NCI-H526 treated with DMSO at 0.1 percent for 48 hours (cell line): ENCODE measurements at places on chromosomes 2 and 18.

GRCh38 chr2:3480352-3481010, 38.9 kb downstream of the ADI1 start:
- no peak for DNase-seq

GRCh38 chr2:100237770-100238169, 84.5 kb downstream of the LONRF2 start:
- DNase-seq = no peak

- DNase-seq = no peak
Measured at GRCh38 chr2:97745474-97746174, 32.2 kb downstream of the ZAP70 start.

DNA sequence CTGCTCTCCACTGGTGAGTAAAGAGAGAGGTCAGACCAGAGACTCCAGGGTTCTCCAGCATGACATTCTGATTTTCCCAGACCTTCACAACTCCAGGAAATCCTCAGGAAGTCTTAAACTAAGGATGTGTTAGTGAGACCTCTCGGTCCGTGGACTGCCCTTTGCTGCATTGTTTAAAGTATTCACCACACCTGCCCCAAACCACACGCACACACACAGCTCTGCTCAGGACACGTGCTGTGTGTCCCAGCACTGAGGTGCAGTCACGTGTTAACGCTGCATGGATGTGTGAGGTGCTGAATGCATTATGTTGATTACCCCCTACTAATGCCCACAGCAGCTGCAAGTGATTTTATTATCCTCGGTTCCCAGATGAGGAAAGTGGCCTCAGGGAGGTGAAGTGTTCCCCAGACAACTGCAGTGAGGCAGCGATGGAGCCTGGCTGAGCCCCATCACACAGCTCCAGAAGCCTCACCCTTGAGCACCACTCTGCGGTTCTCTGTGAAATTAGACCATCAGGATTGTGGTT, 68.4 kb downstream of the TRAPPC12 start:
- DNase-seq = no peak

- DNase-seq = no peak
Measured at GRCh38 chr2:223890721-223891120, 53.3 kb upstream of the AP1S3 start.

DNA sequence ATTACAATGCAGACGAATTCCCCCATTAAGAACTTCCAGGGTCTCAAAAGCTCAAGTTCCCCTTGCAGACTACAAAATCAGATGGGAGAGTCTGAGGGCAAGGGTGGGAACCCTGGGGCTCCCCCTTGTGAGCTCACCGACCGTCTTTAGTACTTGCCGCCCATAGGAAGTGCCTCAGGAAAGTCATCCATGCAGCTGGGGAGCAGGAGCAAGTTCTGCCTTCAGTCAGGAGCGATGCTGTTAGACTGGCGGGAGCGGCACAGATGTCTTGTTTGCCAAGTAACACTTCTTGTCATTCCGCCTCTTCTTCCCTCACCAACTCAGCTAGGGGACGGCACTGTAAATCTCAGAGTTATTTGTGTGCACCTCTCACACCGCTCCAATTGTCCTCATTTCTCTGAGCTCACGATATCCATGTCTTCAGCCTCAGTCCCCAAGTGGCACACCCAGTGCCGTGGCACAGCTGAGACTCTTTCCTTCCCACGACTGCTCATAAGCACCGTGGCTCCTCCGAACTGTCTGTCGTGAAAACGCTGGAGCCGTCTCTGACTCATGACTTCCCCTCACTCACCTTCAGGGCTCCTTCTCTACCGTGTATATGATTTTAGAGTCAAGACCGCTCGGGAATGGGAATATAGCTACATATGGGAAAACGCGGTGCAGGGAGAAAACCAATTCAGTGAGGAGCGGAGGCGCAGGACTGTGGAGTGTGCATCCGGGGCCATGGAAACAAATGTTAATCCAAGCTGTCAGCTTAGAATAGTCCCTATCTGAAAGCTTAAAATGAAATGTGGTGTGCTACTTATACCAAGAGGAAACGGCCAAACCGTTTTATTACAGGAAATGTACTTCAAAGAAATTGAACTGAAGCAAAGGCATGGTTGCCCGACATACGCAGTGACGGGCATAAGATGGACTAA, 34.0 kb downstream of the UXS1 start:
- DNase-seq = no peak

DNA sequence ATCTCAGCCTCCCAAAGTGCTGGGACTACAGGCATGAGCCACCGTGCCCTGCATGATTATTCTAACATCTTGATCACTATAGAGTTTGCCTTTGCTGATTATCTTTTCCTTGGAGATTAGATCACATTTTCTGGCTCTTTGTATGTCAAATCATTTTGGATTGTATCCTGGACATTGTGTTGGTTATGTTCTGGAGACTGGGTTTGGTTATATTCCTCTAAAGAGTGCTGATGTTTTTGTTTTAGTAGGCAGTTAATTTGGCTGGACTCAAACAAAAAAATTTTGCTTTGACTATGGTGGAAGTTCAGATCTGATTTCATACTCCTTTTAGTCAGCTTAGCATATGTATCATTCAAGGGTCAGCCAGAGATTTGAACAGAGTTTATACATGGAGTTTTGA, 26.4 kb downstream of the ETAA1 start:
- no peak for DNase-seq

- DNase-seq = no peak
Measured at GRCh38 chr2:133142087-133142486, 426.2 kb downstream of the NCKAP5 start.

DNA sequence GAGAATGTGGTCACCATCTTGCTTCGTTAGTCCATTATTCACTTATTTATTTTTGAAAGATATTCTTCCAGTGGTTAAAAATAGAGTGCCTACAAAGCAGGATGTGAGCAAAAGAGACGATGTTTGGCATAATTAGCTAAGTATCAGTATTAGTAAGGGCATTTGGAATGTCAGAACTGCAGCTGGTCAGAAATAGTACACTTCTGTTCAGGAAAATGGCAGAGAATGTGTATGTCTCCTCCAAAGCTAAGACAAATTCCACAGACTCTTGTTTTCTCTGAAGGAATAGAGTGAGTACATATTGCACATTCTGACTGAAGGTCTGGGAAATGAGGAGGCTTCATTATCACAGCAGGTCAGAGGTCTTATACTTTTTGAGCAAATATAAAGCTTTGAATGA, 209.0 kb downstream of the L3MBTL4 start:
- no peak for DNase-seq

GRCh38 chr2:240349133-240350005, 86.1 kb upstream of the GPC1 start:
- DNase-seq = no peak

DNA sequence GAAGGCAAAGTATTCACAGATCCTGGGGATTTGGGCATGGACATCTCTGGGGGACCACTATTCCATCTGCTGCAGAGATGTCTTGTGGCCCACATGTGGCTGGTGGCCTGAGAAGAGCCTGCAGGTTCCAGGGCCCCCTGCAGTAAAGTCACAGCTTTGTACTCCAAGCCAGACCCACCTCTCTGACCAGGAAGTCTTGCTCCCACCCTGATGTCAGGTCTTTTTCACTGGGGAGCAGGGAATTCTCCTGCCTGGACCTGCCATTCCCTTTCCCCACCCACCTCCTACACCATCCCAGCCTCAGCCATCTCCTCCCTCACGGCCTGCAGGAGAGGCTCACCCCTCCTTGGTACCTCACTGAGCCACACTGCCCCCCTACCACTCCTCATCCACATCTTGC, 211.8 kb downstream of the SMAD2 start:
- no peak for DNase-seq

DNA sequence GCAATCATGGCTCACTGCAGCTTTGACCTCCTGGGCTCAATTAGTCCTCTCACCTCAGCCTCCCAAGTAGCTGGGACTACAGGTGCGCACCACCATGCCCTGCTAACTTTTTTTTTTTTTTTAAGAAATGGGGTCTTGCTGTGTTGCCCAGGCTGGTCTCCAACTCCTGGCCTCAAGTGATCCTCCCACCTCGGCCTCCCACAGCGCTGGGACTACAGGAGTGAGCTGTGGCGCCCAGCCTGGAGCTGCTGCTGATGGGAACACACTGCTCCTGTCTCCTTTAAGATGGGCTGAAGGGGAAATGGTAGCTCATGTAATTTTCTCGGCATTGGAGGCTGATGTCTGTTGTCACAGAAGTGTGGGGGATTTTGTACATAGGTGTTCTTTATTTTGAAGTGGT, 34.9 kb upstream of the ADNP2 start:
- DNase-seq = no peak

DNA sequence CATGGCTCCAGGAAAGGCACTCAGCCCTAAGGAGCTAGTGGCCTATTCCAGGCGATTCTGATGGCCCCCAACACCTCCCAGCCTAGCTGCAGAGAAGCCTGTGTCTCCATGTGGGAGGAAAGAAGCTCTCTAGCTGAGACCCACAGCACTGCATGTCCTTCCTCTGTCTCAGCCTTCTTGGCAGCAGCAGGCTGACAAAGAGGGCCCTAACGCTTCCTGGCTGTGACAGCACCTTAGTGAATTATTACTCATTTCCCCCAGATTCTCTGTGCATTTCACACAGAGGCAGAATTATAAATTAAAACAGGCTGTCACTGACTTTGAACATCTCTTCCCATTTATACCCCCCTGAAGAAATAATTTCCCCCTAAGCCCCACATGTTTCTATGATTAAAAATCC, 206.8 kb downstream of the CLIP4 start:
- DNase-seq = no peak

DNA sequence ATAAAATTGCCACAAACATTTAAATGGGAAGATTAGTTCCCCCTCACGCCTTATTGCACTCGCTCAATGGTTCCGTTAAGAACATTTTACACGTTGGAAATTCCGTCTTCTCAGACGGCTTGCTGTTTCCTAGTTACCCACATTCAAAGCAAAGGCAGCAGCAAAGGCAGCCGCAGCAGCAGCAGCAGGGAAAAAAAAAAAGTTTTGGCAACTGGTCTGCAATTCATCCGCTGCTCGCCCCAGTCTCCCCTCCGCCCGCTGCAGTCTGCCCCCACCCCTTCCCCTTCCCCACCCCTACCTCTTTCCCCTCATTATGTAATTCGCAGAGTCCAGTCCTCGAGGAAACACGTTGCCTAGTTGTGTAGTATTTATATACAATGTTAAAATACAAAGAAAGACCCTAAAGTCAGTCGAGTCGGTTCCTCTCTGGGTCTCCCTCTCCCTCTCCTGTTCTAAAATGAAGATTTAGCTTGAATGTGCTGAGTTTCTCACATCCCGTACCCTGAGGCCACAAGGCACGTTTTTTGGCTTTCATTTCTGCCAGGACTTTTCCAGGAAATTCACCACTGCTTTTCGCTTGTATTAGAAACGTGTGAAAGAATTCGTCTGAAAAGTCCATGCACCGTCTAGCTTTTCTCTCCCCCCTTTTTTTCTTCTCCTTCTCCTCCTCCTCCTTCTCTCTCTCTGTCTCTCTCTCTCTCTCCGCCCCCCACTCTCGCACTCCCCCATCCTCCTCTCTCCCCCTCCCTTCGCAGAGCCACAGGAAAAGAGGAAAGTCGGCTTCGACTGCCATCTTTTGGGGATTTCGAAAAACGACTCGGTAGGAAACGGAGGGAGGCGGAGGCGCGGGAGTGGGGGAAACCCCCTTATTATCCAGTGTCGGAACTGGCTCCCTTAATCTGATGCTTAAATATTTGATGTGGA, 140.0 kb downstream of the MEIS1 start:
- peak; percentile 70 for DNase-seq

- no peak for DNase-seq
Measured at GRCh38 chr2:190443055-190443454, 34.9 kb downstream of the MFSD6 start.

- no peak for DNase-seq
Measured at GRCh38 chr2:174176898-174177297, 71.4 kb downstream of the OLA1 start.

- no peak for DNase-seq
Measured at GRCh38 chr2:233083782-233084181, 23.6 kb downstream of the INPP5D start.

DNA sequence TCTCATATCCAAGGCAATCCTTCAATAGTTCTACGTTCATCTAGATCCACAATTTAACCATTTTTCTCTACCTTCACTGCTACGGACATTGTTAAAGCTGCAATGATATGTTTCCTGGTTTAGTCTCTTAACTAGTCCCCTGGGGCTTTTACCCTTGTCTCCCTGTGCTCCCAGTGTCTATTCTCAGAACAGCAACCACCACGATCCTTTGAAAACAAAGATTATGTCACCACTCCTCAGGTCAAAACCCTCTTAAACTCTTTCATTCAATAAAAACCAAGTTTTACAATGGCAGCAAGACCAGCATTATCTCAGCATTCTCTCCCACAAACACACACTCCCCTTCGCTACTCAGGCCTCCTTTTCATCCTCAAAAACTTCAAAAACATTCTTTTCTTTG, 298.2 kb upstream of the CHST9 start:
- peak; percentile 13 for DNase-seq

DNA sequence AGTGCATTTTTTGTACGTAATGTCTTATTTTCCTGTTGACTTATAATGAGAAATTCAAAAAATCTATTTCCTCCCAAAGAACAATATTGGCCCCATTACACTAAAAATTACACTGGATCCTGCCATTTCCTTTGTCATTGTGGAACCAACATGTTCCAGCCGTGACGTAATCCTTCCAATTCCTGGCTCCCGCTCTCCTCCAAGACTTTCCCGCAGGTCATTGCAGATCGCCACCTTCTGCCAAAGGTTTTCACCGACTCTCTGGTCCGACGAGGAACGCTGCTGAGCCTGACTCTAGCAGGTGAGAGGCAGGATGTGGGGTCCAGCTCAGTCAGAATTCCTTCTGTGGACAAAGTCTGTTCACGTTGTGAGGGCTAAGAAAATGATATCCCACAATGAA, 38.0 kb downstream of the PTGR3 start:
- DNase-seq = no peak

- DNase-seq = no peak
Measured at GRCh38 chr2:86366651-86367498, 29.4 kb upstream of the REEP1 start.

DNA sequence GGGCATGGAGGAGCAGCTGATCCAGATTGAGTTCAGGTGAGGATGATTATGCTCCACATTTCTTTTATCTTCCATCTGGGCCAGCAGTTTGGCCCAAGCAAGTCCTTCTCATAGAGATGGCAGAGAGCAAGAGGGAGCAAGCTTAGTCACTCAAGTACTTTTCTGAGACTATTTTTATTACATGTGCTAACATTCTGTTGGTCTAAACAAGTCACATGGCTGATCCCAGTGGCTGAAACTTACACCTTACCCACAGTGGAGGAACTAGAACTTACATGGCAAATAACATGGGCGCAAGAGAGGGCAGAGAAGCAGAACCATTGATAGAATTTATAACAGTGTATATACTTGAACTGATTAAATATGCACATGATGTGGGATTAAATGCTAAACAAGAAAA, 105.7 kb downstream of the KYNU start:
- DNase-seq = no peak

GRCh38 chr2:215811409-215812345, 201.7 kb downstream of the MREG start:
- no peak for DNase-seq

DNA sequence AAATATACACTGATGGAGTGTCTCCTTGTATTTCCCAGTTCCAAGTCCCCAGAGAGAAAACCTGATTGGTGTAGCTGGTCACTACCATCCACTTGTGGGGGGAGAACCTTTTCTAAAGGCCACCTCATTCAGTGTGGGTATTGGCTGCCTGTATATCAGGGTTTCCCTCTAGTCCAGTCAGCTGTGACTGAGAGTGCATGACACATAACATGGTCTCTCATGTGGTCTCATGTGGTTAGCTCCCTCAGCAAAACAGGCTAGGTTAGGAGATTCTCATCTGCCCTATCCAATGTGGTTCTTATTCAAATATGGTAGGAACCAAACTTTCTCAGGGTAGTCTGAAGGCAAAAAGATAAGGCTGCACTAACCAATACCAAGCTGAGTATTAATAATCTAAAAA, 4.1 kb upstream of the GORASP2 start:
- DNase-seq = no peak
